AG04449 (cell line): ENCODE measurements at places on chromosomes 11 and 22.
A peak's percentile ranks its signal among the peaks of the same experiment; 100 is the strongest.

DNA sequence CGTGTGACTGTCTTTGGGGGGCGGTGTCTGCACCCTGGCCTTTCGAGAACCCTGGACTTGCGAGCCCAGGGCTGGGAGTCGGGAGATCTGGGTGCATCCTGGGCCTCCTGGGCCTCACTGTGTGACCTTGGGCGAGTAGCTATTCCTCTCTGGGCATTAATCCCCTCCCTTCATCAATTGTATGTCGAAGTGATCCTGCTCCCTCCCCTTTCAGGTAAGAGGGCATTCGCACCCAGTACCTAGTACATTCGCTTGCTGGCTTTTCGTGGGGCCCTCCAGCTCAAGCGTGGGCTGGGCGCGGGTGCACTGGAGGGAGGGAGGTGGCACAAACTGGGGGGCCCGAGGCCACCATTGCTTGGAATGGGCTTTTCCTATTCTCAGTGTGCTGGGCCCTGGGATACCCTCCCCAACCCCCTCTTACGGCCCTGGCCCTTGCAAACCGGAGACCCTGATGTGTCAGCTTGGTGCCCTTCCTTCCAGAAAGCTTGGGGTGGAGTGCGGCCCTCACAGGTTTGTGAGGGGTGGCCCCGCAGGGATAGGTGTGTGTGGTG is 530 bp downstream of the USP35 start:
- no peak for DNase-seq

DNA sequence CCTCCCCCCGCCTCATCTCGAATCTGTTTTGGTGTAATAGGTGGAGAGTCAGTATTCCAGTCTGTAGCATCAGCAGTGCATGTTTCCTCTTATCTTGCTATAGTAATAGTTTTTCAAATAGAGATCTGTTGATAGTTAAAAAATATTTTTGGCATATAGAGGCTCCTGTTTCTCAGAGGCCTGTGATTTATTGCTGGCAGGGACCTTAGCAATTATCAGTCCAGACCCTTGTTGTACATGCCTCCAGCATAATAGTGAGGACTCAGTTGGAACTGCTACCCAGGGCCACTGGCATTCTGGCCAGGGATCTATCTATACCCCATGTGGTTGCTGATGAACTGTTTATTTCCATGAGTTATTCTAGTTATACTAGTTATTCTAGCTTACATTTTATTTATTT is 52.6 kb downstream of the SPECC1L start:
- DNase-seq: no peak

DNA sequence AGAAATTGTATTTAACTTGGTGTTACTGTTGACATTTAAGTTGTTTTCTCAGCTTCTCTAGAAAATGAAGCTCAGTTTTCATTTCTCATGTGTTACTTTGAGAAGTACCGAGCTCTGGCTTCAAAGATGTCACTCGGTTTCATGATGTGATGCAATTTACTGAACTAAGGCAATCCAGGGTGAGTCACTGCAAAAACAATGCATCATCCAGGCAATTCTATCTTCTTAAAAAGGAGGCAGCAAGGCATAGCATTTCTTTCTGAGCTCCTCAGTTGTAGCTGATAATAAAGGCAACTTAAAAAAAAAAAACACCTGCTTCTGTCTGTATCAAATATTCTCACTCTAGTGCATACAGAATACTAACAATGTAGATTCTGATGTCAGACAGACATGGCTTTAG is 91.1 kb upstream of the KCNA4 start:
- peak; percentile 37 for DNase-seq

- DNase-seq: no peak
These were observed 452 bp upstream of the ATXN10 start for GRCh38 chr22:45670981-45671782.

DNA sequence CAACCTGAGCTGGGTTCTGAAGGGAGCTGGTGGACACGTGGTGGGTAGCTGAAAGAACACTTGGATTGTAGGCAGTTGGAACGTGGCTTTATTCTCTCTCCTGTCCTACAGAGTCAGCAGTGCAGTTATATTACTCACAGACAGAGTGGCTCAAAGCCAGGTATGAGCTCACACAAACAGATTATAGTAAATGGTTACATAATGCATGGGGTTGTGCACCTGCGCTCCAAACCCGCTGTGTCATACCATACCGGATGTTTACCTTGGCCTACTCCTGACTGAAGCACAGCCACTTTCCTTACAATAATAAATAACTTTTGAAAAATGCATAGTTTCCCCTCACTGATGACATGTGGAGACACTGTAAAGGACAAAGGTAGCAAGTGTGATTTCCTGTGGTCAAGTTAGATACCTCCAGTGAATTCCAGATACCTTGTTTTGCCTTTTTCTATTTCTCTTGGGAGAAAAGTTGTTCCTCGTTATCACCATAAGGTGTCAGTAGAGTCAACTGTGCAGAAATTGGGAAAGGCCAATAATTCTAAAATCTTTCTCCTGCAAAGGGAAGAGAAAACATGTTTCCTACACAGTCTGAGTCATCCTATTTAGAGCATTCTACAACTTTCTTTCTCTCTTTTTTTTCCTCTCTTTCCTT is 13.5 kb downstream of the MS4A6A start:
- no peak for DNase-seq

DNA sequence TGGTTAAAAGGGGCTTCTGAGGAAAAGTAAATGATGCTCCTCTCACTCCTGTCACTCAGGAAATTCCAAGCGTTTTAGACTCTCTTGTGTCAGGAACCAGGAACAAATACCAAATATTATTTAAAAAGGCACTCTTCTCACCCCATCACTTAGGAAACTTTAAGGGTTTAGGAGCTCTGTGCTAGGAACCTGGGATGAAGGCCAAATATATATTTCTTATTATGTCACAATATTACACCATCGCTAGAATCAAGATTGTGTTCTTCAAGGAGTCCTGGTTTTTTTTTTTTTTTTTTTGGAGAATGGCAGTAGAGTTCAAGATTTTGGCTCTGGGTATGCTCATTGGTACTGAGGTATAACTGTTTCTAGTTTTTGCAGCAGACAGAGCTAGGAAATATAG is 79.0 kb upstream of the HEPHL1 start:
- DNase-seq: no peak

GRCh38 chr22:41834005-41834944 is 1.4 kb downstream of the SREBF2 start:
- DNase-seq: no peak

DNA sequence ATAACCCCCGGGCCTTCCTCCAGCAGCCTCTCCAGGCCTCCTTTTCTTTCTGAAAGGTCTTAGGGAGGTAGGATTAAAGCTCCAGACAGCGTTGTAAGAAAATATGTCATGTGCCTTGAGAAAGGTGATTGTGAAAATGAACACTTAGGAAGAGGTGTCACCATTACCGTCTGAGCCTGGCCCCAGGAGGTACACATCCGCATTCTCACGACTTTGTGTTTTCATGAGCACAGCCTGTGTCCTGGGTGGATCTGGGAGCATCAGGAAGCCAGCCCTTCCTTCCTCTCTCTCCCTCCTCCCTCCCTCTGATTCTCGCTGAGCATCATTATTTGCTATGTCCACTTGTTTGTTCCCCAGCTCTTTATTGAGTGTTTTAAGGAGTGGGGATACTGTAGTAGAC is 105.1 kb upstream of the CRYBB3 start:
- no peak for DNase-seq

- DNase-seq: no peak
These were observed 35.7 kb downstream of the CD44 start for GRCh38 chr11:35174666-35175065.

- DNase-seq: no peak
These were observed 58.2 kb upstream of the LMO1 start for GRCh38 chr11:8321876-8322275.

GRCh38 chr11:45383224-45383623 is 97.1 kb upstream of the SYT13 start:
- peak; percentile 31 for DNase-seq

DNA sequence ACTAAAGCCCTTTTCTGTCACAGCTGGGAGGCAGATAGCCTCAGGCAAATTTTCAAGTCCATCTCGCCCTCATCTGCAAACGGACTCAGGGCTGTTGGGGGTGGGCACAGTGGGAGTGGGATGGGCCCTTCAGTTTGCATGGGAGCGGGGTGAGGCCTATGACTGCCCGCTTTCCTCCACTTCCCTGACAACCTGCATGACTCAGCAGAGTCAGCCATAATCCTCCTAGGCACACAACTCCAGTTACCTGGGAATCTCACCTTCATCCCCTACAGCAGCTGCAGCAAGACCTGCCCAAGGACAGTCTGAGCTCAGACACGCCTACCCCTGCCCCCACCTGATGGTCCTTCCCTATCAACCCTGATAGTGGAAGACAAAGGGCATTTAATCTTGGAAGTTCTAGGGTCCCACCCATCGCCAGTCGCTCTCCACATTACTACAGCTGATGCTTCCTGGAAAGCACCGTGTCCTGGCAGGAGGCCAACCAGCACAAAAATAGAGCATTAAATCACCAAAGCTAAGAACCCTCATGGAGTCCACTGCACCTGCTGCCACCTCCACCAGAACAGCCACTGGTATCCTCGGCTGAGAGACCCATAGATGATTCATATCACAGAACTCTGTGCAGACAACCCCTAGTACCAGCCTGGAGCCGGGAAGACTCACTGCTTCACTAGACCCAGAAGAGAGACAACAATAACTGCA is 319.3 kb downstream of the DCDC1 start:
- DNase-seq: no peak

DNA sequence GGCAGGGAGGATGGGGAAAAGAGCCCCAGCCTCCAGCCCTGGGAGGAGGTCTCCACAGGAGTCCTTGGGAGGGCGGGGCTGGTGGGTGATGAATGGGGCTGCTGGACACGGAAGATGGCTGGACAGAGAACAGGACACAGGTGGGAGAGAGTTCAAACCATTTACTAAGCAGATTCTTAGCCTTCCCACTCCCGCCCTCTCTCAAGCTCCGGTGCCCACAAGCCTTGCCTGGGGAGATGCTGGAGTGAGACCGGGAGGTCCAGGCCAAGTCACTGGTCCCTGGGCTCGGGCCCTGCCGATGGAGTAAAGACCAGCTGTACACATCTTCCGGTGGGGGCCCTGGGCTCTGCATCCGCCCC is 1.4 kb downstream of the CLDN5 start:
- no peak for DNase-seq

- no peak for DNase-seq
These were observed 549.1 kb downstream of the INSC start for GRCh38 chr11:15663777-15664218.

DNA sequence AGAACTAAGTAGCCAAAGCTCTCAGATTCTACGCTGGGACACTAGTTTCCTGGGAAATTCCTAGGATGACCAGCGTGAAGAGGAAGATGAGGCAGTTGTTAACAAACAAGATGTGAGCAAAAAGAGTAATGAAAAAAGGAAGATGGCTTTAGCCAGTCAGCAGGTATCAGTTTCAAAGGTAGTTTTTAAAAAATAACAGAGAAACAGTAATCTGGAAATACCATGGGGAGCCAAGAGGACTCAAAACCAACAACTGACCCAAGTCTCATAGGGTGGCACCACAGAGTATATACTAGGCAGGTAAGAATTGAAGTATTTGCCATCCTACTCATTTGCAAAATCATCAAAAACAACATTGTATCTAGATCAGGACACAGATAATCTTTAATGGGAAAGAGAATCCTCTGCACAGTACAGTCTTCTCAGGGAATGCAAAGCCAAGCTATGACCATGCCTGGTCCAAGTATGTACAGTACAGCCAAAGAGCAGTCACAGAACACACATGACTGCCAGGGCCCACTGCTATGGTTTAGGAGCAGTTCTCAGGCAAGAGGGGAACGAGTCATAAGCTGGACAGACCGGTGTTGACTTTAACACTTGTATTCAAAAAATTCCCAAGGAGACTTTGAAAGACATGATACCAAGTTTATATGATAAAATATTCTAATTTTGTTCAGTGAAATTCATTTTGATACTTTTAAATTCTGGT is 20.6 kb downstream of the MSANTD4 start:
- no peak for DNase-seq

- DNase-seq: no peak
These were observed 16.5 kb downstream of the C22orf42 start for GRCh38 chr22:32142600-32142999.

DNA sequence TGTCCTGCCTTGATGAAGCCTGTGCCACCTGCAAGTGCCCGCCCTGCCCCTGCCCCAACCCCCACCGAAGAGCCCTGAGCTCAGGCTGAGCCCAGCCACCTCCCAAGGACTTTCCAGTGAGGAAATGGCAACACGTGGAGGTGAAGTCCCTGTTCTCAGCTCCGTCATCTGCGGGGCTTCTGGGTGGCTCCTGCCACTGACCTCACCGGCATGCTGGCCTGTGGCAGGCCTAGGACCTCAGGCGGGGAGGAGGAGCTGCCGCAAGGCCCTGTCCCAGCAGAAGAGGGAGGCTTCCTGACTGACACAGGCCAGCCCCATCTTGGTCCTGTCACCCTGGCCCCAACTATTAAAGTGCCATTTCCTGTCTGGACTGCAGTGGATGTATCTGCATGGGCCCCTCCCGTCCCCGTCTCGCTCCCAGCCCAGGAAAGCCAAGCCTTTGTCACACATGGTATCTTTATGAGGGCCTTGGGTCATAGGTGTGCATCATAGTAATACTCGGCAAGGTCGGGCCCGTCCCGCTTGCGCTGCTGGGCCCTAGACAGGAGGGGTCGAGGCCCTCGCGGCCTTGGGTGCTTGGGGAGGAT is 882 bp downstream of the FREY1 start:
- DNase-seq: no peak

DNA sequence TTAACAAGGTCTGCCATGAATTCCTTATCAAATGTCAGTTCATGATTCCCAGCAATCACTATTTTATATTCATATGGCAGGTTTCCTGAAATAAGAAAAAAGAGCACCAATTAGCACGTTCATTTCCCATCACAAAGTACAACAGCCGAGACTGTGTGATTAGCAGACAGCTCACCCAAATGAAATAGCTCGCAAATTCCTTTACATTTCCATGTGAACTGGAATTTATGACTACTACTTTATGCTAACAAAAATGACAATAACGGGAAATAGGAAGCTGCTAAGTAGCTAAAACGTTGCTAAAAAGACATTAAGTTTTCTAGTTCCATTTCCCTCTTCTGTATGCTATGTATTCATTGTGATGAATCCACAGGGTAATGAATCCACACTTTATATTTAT is 90.7 kb downstream of the MPPED2 start:
- DNase-seq: no peak

GRCh38 chr11:102241026-102241425 is 76.3 kb upstream of the BIRC3 start:
- DNase-seq: no peak

DNA sequence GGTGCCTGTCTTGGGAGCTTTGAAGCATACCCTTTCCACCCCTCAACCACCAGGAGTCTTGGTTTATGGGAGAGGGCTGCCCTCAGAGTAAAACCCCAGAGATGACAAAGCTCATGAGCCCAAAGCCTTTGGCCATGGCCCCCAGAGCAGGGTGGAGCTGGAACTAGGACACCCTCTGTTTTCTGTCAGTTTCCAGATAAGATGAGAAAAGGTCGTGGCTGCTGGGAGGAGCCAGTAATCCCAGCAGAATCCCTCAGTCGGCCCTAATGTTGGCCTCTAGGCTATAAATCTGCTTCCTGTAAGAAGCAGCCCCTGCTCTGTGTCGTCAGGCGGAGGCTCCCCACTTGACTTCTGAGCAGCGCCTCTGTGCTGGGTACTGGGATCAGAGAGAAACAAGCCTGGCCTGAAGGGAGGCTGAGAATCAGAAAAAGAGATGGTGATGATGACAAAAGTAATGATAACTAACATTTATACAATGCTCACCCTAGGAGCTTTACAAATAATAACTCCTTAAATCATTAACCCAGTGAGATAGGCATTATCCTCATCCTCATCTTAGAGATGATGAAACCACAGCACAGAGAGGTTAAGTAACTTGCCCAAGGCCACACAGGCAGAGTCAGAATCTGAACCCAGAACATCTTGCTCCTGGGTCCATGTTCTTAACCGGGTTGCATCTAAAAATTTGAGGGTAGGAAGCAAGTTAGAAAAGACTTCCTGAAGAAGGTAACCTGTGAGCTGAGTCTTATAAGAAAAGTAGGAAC is 471.4 kb downstream of the SOX6 start:
- no peak for DNase-seq
